ENCODE measurements at places on chromosomes 1 and 21. TPM values are rescaled to one million over a fixed set of nuclear protein-coding genes. Genes with fewer than 3 reads are reported as not detected.

DNA sequence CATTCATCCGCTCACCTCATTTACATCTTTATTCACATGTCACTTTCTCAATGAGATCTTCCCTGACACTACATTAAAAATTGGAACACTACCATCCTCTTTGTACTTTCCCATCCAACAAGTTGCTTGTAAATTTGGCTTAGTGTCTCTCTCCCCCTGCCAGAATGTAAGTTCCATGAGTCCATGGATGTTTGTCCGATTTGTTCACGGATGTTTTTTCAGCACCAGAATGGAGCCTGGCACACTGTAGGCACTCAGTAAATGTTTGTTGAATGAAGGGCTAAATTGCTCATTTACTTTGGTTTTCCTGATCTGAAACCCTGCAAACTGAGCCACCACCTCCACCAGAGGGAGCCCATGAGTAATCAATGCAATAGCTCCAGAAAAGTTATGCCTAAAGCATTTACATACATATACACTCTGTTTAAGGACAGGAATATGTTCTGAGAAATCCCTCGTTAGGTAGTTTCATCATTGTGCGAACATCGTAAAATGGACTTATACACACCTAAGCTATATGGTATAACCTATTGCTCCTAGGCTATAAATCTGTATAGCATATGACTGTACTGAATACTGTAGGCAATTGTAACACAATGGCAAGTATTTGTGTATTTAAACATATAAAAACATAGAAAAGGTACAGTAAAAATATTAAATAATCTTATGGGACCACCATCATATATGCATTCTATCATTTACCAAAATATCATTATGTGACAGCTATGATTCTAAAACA is 2.8 kb upstream of the EYA3 start:
- no peak for DNase-seq

- DNase-seq, result no peak
These were observed 5.4 kb upstream of the SLAMF8 start for GRCh38 chr1:159821171-159821867.

DNA sequence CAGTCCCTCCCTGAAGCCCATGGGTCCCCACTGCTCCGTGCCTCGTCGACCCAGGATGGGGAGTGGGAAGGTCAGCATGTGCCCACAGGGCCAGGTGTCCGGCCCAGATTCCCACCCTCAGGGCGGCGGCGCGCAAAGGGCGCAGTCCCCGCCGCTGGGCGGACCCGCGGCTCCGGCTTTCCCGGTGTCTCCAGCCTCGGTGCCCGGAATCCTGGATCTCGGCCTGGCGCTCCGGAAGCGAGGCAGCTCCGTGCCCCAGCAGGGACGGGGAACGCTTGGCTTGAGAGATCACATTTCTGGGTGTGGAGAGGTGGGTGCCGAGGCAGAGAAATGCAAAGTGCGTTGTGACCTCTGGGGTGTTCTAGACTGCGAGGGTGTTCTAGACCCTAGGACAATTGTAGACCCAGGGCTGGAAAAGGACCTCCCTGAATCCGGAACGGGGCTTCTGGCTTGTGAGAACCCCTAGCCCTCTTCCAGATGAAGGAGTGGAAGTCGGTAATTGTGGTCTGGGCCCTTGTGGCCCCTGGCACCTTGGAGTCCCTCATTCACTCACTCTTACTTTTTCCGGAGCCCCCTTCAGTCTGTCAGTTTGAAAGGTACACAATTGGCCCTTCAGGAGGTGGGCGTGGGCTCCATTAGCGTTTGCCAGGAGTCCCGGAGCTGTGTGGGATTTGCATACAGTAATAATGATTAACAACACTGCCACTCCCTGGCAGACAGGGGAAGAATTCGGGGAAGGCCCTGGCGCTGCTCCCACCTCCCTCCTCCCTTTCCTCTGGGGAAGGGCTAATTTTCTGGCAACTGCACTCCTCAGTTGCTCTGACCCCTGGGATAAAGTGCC is 1.6 kb upstream of the KCND3 start:
- peak; percentile 24 for DNase-seq

Gene KRTAP19-3
- 9.7 TPM for total RNA-seq

Gene KIAA0040
- total RNA-seq, result 8.7 TPM

DNA sequence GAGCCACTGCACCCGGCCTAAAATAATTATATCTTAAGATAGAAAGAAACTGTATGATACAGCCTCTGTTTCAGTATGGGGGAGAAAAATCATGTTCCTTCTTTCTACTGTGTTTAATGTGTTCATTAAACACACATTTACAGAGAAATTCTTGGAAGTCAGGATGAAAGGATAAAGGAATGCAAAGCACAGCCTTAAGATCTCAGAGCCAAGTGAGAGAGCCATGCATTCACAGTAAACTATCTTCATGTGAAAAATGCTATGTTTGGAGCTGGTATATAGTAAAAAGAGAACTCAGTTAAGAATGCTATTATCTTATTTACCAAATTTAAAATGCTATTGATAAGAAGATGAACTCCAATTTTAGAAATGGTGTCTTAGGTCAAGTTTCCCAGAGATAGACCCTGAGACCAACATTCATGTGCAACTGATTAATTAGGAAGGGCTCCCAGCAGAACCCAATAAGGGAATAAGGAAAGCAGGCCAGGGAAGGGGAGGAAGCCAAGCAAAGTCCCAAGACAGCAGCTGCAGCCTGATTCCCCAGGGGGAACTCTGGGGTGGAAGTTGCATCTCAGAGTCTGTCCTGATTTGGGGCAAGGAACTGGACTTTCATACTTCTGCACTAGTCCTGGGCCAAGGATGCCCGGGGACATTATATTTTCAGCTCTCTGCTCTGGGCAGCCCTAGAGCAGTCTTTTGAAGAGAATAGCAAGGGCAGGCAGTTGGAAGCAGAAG is 130.0 kb upstream of the ZNF648 start:
- no peak for DNase-seq
